Naive thymus-derived CD4-positive, alpha-beta T cell (primary cell): ENCODE measurements at places on chromosomes 6 and 20. TPM values are rescaled to one million over a fixed set of nuclear protein-coding genes. Genes with fewer than 3 reads are reported as not detected.

DNA sequence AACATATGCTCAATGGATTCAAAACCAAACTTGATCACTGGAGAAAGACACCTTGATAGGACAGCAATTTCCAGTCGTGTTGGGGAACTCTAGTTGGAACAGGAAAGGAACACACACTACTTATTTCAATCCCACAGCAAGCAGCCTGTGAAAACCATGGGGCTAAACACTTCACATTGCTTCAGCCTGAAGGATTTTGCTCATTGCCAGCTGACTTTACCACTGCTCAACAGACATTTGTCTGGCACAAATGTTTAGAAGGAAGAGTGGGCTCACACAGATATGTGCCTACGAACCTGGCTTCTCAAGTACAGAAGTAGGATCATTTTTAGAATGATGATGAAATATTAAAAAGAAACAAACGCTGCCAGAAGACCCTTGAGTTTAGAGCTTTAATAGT, 598.1 kb downstream of the PHF3 start:
- DNase-seq: no peak

- DNase-seq: no peak
Measured at GRCh38 chr6:165726965-165727381, 63.9 kb upstream of the PDE10A start.

DNA sequence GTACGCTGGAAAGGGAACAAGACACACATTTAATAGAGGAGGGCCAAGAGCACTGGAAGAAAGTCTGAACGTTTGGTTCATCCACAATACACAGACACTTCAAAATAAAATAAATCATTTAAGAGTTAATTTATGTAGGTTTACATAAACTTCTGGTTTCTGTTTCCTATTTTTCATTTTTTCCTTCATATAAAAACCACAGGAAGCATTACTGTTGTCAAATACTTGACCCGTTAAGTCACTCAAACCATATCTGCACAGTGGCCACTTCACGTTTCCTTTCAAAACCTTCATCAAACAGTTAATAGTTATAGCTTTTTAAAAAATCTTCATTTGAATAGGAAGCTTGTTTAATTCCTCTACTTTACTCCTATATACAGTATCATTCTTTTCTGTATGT, 257.6 kb upstream of the THEMIS start:
- no peak for DNase-seq

DNA sequence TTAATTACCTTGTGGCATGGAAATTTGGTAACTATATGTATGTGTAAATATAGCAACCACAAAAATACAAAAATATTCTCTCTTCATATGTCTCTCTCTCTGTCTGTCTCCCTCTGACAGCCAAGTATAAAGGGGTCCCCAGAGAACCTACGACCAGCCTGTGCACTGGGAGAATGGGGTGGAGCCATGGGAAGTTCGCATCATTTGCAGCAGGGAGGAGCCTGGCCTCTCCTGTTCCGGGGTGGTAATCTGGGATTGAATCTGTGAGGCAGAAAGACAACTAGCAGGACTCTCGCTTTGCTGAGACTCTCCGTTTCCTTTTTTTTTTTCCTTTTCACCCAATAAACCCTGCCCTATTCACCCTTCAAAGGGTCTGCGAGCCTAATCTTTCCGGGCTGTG, 1109.1 kb downstream of the HACE1 start:
- DNase-seq: no peak

GRCh38 chr6:141321493-141322347, 811.0 kb upstream of the GJE1 start:
- DNase-seq: no peak

DNA sequence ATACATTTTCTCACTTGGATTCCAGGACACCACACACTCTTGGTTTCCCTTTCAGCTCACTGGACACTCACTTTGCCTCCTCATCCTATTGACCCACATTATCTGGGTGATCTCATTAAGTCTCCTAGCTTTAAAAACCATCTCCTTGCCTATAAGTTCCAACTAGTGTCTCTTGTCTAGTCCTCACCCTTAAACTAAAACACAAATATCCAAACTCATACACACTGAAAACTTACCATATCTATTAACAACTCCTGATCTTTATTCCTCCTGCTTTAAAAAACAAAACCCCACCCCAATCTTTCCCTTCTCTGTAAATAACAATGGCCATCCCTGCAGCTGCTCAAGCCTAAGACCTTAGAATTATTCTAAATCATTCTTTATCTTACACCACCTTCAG, 3.5 kb upstream of the SMIM28 start:
- no peak for DNase-seq

Gene MAK
- polyA plus RNA-seq: 0.07 TPM

Gene SHLD1
- 20.7 TPM for polyA plus RNA-seq

Gene C2
- polyA plus RNA-seq: not detected

Gene PIM1
- polyA plus RNA-seq: 249 TPM

Gene SLC4A11
- not detected for polyA plus RNA-seq

Gene ANKRD66
- not detected for polyA plus RNA-seq

Gene F13A1
- 0.05 TPM for polyA plus RNA-seq
